ENCODE measurements at places on chromosomes 11 and 22.
A peak's percentile ranks its signal among the peaks of the same experiment; 100 is the strongest.

DNA sequence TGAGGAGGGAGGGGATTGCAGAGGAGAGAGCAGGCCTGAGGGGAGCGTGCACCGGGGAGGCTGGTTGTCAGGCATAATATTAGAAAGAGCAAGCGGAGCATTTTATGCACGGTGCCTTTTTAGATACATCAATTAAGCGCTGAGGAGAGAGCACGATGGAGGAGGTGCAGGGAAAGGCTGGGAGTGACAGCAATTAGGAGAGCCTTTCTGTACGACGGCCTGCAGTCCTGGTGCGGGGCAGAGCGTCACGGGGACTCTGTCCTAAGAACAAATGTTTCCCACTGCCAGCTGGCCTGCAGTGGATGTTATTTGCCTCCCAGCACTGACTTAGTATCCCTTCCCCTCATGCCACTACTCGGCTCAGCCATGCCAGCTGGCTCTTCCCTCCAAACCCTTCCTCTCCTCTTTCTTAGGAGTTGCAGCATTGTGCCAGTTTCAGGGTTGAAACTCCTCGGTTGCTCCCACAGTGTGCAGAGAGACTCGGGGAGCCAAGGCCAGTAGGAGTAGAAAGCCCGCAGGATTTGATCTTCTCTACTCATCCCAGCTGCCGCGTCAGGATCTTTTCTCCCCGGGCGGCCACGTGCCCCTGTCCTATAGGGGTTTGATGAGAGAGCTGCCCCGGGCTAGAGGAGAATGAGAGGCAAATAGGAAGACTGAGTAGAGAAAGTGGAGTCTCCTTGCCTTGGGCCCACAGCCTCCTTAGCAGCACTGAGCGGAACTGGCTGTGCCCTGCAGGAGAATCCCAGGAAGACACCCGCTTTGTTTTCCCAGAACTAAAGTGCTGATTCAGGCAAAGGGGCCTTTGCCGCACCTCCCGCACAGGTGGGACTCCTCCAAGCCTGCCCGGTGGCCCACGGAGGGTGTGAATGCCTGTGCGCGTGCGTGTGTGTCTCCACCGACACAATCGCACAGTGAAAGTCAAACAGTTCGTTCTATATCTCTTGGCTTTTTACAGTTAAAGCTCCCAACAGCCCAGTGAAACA is 875.3 kb downstream of the NTM start:
- DNase-seq: no peak

- no peak for DNase-seq
These were observed 2.8 kb upstream of the PHLDB1 start for GRCh38 chr11:118604566-118604965.

- DNase-seq: peak; percentile 75
These were observed 2.0 kb upstream of the LMO2 start for GRCh38 chr11:33893711-33894397.

DNA sequence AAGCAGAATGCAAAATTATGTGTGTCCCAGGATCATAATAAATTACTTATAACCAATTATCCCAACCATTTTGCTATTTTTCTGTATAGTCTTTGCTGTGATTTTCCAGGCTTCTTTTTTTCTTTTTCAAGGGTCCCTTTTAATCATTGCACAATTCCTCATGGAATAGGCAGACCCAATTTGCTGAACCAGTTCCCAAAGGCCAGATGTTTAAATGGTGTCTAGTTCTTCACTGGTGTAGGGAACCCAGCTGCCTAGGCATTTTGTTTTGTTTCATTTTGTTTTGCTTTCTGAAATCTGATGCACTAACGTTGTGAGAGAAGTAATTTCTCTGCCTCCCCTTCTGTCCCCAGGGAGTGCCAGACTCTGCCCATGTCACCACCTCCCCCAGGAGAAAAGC is 60.4 kb downstream of the CHST1 start:
- no peak for DNase-seq

DNA sequence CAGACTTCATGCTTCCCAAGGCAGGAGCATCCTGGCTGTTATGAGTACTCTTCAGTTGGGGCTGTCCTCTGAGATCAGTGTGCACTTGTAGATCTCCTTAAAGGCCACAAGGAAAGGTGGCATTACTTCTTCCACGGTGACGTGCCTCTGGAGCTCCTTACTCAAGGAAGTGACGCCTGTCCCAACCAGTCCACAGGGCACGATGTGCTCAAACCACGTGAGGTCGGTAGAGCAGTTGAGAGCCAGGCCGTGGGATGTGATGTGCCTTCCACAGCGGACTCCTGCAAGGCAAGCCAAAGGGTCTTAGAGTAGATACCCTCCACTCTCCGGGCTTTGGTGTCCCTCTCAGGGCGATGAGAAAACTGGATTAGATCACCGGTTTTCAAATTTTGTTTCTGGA is 1.4 kb downstream of the LIPT2 start:
- DNase-seq: no peak

DNA sequence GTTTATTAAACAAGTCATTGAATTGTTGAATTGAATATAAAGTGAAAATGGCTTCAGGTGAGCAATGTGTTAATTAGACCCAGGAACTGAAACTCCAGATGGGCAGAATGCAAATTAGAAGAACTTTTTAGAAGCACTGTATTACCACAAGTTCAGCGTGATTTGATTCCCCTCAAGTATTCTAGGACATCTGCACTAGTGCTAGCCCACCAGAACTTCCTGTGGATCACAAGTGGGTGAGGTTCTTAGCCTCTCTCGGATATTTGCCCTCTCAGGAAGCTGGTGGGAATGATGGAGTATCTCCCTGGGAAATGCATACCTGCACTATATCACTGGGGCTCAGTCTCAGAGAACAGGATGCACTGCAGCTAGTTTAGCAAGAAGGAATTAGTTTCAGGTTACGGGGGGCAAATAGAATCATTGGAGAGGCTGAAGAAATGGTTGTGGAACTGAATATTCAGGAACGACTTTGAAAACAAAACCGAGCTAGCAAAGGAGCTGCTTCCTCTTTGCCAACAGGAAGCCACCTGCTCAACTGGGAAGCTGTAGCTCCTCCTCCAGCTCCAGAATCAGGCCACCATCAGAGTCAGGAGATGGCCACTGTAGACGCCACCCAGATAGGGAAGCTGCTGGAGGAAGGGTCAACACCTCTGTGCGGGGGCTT is 74.3 kb downstream of the DHCR7 start:
- DNase-seq: no peak

GRCh38 chr11:123549926-123550917 is 104.2 kb downstream of the SCN3B start:
- no peak for DNase-seq

GRCh38 chr22:29623553-29624169 is 20.2 kb downstream of the NF2 start:
- no peak for DNase-seq

DNA sequence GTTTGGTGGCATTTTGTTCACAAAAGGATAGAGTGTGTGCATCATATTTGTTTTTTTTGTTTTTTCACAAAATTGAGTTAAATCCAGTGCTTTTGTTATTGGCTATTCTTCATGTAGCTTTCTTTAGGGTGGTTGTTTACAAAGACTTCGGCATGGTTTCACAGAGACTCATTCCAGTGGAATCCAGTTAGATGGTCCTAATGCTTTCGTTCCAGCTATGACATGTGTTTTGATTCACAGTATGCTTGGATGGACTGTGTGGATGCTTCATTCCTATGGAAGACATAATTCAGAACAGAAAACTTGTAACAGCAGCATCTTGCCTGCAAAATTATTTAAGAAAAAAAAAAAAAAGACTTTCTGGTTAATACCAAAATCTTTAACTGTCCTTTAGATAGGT is 97.9 kb downstream of the PDHX start:
- no peak for DNase-seq

DNA sequence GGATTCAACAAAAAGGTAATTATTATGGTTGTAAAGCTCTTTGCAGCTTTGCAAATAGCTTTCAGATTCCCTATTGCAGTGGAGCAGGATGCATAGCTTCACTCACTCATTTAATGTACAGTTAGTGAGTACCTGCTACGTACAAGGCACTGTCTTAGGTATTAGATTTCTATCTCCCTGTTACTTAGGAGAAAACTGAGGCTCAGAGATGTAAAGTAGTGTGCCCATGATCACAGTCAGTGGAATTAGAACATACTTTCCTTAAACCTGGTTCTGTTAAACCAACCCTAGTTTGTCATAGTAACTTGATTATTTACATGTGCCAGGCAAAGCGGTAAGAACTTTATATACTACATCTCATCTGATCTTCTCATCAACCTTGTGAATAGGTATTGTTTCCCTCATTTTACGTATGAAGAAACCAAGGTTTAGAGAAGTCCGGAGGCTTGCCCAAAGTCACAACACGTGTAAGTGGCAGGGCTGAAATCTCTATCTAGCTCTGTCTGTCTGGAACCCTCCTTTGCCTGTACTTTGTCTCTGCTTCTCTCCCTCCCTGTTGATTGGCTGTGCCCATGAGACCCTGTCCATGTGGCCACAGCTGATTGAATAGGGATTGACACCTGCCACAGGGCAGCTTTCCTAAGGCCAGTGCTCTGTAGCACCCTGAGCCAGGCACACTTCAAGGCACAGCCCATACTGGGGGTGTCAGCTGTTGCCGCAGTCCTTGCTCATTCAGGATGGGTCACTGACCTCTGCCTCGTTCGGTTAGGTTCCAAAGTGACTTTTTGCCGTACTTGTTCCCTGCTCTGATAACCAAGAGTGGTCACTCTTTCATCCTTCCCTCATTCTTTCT is 63.8 kb upstream of the PRSS23 start:
- no peak for DNase-seq

DNA sequence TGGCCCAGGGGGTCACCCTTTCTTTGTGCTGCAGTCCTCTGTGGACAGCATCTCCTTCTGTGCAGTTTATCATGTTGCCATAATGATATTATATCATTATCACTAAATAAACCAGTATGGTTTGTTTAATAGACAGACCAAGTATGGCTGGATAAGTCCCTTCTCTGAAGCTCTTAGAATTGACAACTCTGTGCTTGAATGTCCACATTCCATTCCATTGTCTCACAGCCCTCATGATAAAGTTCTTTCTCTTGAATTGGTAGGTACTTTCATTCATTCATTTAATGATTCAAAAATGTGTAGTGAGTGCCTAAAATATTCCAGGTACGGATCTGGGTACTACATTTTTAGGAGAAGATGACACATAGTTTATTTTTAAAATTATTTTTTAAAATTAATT is 7.8 kb downstream of the RPS6KA4 start:
- no peak for DNase-seq

DNA sequence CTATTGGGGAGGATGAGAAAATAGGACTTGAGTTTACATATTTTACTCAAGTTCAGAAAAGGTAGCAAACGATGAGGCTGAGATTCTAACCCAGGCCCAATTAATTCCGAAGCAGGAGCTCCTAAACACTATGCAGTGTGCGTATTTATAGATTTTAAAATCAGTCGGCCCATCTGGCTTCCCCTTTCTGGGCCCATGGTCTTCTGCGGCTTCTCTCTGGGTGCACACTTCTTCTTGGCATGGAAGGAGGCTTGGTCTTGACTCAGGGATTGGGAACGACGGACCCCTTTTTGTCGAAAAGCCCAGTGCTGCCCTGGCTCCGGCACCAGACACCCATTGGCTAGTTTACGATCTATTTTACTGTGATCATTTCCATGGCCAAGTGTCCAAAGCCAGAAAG is 1433.8 kb downstream of the BRD1 start:
- no peak for DNase-seq

DNA sequence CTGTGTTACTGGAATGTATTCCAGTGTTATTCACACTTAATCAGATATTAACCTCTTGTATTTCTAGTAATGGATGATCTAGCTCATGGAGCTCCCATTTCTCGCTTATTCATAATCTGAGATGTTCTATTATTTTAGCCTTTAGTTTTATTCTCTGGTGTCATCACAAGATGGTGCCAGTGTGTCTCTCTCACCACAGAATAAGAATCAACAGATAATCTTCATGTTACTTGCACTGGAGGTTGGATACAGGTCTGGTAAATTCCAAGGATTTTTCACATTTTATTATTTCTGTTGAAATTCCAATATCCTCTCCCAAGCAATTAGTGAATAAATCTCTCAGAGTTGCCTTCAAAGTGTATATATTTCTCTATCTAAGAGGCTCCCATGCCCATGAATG is 74.6 kb downstream of the CASP12 start:
- DNase-seq: no peak
